Right lung (tissue), 10 donors: ENCODE measurements at places on chromosomes 3 and 15. TPM values are rescaled to one million over a fixed set of nuclear protein-coding genes. Genes with fewer than 3 reads are reported as not detected.

Gene TMEM108
- polyA plus RNA-seq: 45.2 TPM

Gene TMEM207
- 0.17 TPM for polyA plus RNA-seq

Gene ANKUB1
- polyA plus RNA-seq: 0.40 TPM

Gene ETFA
- polyA plus RNA-seq: 157 TPM

Gene PP2D1
- polyA plus RNA-seq: 0.66 TPM

Gene ABHD17C
- polyA plus RNA-seq: 29.8 TPM

Gene SV2B
- polyA plus RNA-seq: 2.6 TPM

Gene TFDP2
- polyA plus RNA-seq: 55.0 TPM

Gene PRR23B
- polyA plus RNA-seq: not detected

Gene CFAP92
- polyA plus RNA-seq: 4.0 TPM

Gene ZIC4
- not detected for polyA plus RNA-seq

Gene EIF4E3
- 13.3 TPM for polyA plus RNA-seq

Gene MCTP2
- polyA plus RNA-seq: 43.8 TPM

Gene LMAN1L
- polyA plus RNA-seq: not detected

Gene KLHL40
- polyA plus RNA-seq: not detected

Gene CAPN3
- 19.9 TPM for polyA plus RNA-seq

Gene FAM219B
- polyA plus RNA-seq: 58.3 TPM

Gene CNTN3
- 47.3 TPM for polyA plus RNA-seq

Gene PTPRG
- 55.8 TPM for polyA plus RNA-seq

Gene SEMA3G
- 4.3 TPM for polyA plus RNA-seq

Gene AGBL1
- polyA plus RNA-seq: 0.07 TPM

Gene ZNF80
- polyA plus RNA-seq: 0.10 TPM

Gene MLF1
- polyA plus RNA-seq: 78.0 TPM

Gene WDR72
- 5.3 TPM for polyA plus RNA-seq

Gene PRSS50
- polyA plus RNA-seq: 0.54 TPM
